NCI-H2107 (cell line): ENCODE measurements at places on chromosomes 5 and 9.

- DNase-seq, result no peak
Measured at GRCh38 chr9:11045589-11045988, 432.8 kb upstream of the PTPRD start.

GRCh38 chr5:149640350-149640999 lies 59.2 kb downstream of the ARHGEF37 start:
- DNase-seq, result no peak

GRCh38 chr9:130288393-130288792 lies 22.8 kb downstream of the HMCN2 start:
- no peak for DNase-seq

- DNase-seq, result no peak
Measured at GRCh38 chr5:56608217-56608925, 207.0 kb upstream of the MAP3K1 start.

GRCh38 chr9:118009614-118010013 lies 305.4 kb downstream of the TLR4 start:
- no peak for DNase-seq

DNA sequence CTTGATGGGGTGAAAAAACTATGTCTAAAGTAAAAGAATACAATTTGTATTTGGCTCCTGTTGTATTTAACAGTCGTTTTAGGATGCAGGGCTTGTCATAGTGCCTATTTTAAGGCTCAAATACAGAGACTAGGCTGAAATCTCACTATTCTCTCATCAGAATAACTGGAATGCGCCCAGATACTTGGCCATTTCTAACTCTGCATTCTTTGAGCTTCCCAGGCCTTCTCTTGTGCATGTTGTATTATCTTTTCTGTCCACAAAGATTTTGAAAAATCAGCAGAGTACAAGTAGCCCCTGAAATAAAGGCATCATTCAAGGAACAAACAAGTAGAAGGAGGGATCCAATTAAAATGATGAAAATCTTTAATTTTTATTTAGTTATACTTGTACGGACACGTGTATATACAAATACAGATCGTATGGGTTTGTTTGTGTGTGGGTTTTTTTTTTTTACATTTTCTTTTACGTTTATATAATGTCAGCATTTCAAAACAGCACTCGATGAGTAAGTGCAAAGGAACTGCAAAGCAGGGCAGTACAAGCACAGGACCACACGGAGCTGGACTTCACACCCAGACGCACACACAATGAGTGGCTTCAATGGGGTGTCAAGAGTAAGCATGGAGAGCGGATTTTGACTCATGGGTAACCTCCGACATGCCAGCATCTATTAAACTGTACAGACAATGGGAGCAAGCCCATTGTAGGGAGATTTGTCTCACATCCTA lies 294.0 kb downstream of the EFNA5 start:
- no peak for DNase-seq

DNA sequence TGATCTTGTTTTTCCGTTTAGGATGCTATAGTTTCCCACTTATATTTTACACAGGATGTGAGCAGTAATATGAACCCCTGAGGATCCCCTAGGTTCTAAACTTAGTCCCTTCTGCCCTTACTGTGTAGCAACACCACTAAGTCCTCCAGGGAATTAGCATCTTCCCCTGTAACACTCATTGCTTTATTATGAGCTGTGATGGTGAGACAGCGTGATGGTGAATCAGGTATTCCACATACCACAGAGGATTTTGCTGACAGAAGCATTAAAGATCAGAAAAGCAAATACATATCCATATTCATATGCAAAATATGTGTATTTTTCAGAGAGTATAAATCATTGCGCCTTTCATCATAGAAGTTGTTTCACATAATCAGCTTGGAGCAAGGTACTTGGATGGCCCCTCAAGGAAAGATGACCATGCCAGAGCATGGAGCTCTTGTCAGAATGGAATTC lies 317.0 kb downstream of the ICE1 start:
- DNase-seq, result no peak

DNA sequence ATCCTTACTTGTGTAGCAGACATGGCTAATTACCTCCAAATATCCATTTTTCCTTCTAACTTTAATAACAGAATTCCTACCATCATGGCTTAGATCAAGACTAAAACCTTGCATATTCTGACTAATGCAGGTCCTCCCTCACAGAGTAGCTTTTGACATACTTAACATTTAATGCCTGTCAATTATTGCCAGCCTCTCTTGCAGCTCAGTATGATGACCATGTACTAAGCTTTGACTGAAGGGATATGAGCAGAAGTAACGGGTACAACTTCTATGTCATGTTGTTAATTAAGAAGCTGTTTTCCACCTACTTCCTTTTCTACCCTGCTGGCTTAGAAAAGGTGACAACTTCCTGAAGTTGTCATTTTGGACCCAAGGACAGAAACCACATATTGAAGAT lies 533.4 kb downstream of the PSAT1 start:
- no peak for DNase-seq

- DNase-seq, result no peak
Measured at GRCh38 chr5:129245489-129245888, 150.9 kb downstream of the ISOC1 start.

- no peak for DNase-seq
Measured at GRCh38 chr5:54553659-54554207, 36.2 kb downstream of the SNX18 start.

- no peak for DNase-seq
Measured at GRCh38 chr5:147388184-147389108, 121.4 kb downstream of the DPYSL3 start.

DNA sequence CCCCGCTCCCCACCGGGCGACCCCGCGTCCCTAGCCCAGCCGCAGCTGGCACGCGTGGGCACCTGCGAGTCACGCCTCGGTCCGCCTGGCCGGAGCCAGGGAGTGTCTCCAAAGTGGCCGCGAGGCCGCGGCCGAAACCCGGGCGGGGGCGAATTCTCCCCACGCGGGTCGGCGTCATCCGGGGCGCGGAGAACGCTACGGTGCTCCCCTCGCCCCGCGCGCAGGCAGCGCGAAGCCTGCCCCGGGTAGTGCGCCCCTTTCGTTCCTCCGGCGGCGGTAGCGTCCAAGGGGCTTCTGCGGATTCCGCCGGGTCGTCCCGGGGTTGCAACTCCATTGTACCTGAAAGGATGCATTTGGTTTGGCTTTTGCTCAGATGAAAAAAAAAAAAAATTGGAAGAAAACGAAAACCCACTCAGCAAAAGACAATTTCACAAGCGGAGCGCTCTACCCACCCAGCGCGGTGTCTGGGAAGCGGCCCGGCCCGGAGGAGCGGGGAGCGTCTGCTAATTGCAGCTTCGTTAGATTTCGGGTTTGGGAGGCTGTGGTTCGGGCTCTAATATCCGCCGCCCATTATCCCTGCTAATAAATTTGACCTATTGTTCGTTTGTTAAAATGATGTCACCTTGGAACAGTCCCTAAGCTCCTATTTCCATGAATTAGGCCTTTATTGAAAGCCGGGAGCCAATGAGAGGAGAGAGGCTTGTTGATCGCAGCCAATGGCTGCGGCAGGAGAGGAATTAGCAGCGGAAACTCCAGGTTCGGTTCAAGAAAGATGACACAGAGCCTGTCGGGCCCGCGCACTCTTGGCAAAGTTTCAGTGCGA lies at the start of gene TLX3:
Gene TLX3, plus strand, starts transcription at position 796 of the 823 bp plus-strand sequence. CDS start 118 bp downstream, outside the sequence.
- no peak for DNase-seq

- DNase-seq, result peak; percentile 14
Measured at GRCh38 chr9:126301985-126302603, 24.5 kb upstream of the MVB12B start.

GRCh38 chr5:6484899-6485298 lies 36.2 kb downstream of the UBE2QL1 start:
- DNase-seq, result no peak

- peak; percentile 17 for DNase-seq
Measured at GRCh38 chr9:37574241-37574721, 1.9 kb downstream of the FBXO10 start.

- no peak for DNase-seq
Measured at GRCh38 chr5:165460911-165461310, 1955.5 kb downstream of the MAT2B start.

- no peak for DNase-seq
Measured at GRCh38 chr5:173625261-173625660, 8.8 kb upstream of the BOD1 start.

DNA sequence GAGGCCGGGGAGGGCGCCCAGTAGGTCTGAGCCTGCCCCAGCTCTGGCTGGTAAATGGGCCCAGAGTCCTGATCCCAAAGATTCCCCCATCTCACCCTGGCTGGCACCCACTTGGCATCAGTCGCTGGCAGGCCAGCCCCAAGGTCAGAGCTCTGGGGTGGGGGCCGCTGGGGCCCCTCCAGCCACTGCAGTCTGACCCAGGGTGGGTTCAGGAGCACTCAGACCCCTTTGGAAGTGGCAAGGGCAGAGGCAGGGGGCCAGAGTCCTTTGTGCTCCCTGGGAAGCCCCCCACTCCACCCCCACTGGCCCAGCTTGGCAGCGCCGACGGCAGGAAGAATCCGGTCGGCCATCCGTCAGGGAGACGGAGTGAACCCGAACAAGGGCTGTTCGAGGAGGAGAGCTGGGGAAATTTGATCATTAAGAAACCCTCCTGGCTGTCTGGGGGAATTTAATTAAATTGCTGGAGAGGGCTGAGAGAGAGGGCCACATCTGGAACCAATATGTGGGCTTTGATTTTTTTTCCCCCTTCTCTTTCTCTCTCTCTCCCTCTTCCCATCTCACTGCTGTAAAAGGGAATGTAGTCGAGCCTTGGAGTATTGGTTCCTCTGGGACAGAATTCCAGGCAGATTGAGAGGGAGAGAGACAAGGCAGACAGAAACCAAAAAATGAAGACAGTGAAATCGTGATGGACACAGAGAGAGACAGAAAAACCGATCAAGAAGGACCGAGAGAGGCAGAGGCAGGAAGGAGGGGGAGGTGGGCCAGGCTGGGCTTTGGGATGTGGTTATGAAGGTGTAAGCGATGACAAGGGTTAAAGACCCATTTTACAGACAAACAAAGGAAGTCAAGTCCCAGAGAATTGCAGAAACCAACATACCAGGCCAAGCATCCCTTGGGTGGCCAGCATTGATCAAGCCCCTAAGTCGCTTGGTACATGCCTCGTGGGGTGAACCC lies 8.1 kb upstream of the ASB6 start:
- DNase-seq, result no peak

- no peak for DNase-seq
Measured at GRCh38 chr5:134444941-134445471, 33.3 kb upstream of the CDKN2AIPNL start.

DNA sequence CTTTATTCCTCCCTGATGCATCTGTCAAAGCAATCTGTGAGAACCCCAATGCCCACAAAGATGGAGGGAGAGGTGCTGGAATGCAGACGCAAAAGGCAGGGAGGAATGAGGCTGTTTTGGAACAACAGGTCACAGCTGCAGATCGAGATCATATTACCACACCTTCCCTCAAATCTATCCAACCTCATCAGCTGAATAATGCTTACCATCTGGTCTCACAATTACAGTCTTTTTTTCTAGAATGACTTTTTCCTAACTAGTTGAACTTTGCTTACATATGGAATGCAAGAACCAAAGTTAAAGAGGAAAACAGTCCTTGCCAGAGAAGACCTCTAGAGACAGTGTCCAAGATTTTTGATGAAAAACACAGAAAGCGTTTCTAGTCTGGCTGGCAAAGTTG lies 158.1 kb downstream of the LPAR1 start:
- DNase-seq, result no peak

- DNase-seq, result no peak
Measured at GRCh38 chr5:173385832-173386360, 57.7 kb upstream of the STC2 start.

DNA sequence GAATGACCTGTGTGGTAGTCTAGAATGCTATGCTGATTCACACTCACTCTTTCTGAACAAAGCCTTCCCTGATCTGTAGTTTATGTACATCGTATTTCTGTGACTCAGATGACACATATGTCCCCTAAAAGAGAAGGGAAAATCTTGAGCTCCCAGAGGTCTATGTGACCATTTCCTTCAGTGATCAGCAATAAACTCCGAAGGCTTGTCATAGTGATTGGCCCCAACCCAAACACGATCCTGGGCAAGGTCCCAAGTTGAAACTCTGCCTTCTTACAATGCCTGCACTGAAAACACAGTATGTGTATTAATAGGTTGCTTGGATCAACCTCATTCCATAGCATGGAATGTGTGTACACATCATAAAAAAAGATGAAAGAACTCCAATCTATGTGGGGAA lies 685.8 kb downstream of the MAT2B start:
- no peak for DNase-seq

GRCh38 chr9:99029083-99029645 lies 75.7 kb upstream of the TGFBR1 start:
- no peak for DNase-seq

GRCh38 chr5:64775291-64775690 lies 6.6 kb downstream of the CWC27 start:
- no peak for DNase-seq

GRCh38 chr9:114994768-114995167 lies 64.4 kb upstream of the TNFSF8 start:
- no peak for DNase-seq

GRCh38 chr5:15821506-15821905 lies 321.5 kb downstream of the FBXL7 start:
- DNase-seq, result no peak

DNA sequence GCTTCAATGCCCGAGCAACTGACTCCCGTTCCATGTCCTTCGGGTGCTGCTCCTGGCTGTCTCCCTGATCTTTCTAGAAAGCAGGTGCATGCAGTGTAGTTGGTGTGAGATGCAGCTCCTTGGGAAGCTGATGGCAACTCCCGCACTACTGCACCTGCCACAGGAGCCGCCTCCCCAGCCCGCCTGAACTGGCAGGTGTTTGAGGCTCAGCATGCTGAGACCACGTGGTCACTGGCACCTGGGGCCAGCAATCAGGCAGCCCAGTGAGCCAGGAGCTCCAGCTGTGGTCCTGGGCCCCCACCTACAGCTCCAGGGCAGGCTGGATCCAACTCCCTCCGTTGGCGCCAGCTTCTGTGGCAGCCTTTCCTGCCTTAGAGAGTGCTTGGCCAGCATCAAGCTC lies 111.5 kb downstream of the ICE1 start:
- DNase-seq, result peak; percentile 37

DNA sequence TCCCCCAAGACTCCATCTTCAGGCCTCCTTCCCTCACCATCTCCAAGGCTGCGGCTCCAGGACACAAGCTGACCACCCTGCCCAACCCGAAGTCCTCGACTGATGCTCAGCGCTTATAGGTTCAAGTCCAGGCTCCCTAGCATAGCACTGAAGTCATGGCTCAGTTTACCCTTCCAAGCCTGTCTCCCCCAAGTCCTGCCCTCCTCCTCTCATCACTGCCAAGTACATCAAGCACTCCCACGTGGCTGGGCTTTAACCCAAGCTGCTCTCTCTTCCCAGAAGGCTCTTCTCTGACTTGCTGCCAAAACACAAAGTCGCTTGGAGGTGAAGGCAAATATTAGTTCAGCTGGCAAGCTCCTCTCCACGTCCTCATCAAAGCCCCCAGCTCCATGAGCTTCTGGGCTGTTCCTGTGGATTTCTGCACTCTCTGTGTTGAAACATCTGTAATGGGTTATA lies 22.1 kb upstream of the MARCHF6 start:
- no peak for DNase-seq

GRCh38 chr5:131068893-131069643 lies 96.0 kb downstream of the HINT1 start:
- no peak for DNase-seq

DNA sequence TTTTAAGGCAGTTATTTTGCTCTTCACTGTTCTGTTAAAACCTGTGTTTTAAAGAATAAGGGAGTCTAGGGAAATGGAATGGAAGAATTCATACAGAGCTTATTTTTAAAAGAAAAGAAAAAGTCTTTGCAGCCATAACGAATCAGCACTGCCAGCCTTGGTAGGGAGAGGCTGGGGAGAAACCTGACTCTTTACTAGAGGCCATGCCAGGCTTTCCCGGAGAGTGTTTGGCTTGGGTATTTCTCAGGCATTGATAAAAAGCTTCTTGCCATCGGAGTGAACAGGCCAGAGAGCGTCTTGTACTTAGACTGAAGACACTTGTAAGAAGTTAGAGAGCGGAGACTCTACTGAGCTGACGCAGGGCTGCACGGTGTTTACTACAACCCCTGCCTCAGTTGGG lies 72.7 kb upstream of the NFIL3 start:
- no peak for DNase-seq
